ENCODE measurements at places on chromosomes 11 and 22. TPM values are rescaled to one million over a fixed set of nuclear protein-coding genes. Genes with fewer than 3 reads are reported as not detected.

The ROBO4 gene
- not detected for total RNA-seq

The IGLL1 gene
- total RNA-seq, result not detected

The RAB36 gene
- total RNA-seq, result 10.3 TPM

The CD6 gene
- total RNA-seq, result 0.55 TPM
